Neural progenitor cell (in vitro differentiated cells): ENCODE measurements at places on chromosomes 16 and 17.

DNA sequence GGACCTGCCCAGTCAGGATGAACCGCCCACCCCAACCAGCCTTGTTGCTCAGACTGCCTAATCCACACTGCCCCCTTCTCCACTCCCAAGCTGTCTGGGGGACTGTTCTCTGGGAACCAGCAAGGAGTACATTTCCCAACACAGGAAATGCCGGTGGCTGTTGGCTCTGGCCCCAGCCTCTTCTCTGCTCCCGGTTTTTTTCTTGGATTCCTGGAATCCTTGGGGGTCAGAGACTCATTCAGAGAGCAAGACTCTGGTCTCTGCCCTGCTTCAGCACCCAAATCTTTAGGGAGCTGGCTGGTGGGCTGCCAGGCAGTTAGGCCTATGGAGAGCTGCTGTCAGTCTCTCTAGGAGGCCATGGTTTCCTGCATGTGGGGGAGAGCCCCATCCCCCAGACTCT lies 10.8 kb upstream of the MTMR4 start:
- no peak overlapping the region for H3K27ac ChIP-seq
- H3K36me3 ChIP-seq: no peaks in the 10 kb centered on the region
- no peaks in the 10 kb centered on the region for H3K27me3 ChIP-seq
- peaks cover 8% of the 10 kb centered on the region for H3K4me1 ChIP-seq
- H3K4me3 ChIP-seq: no peak overlapping the region
- no peak for DNase-seq

GRCh38 chr16:86465434-86465833 lies 44.9 kb upstream of the FOXF1 start:
- no peak for DNase-seq
- H3K27ac ChIP-seq: no peak overlapping the region

DNA sequence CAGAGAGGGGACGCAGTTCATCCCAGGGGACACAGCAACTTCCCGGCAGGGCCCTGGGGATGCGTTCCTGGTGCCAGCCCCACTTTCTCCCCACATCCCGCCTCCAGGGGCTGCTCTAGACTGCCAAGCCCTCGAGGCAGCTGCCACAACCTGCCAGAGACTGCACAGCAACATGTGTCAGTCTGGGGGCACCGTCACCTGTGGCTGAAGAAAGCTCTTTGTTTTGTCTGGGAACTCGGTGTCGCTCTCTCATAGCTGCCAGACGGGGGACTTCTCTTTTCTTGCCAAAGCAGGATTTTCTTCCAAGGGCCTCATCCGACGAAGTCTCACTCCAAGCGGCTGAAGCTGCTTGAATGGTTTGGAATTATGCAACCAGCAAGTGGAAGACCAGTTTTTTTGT lies 43.7 kb downstream of the COTL1 start:
- H3K27me3 ChIP-seq: no peaks in the 10 kb centered on the region
- H3K27ac ChIP-seq: no peak overlapping the region
- H3K4me3 ChIP-seq: no peak overlapping the region
- H3K36me3 ChIP-seq: peaks cover 7% of the 10 kb centered on the region

DNA sequence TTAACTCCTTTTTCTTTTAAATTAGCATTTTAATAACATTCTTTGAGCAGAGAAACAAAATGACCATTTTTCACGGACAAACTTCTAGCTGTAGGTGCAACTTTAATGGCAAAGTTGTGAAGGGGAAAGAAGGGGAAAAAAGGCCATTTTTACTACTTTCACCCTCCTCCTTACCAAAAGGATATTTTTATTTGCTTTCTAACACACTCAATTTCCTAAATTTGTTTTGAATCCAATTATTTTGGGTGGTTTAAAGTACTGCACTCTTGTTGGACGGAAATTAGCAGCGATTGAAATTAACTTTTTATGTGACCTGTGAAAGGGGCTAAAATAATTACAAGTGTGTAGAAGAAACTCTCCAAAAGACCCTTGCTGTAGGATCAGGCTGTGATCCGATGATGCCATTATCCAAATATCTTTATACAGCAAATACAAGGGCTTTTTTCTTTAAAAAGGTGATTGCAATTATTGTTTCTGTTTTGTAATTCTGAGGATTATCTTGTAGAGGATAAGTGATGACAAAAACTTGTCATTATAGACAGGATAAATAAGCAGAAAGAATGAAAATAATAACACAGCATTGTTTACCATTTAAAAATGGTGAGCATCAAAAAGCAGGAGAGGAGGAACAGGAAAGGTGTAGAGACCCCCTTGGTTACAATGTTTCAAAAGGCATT lies 42.4 kb downstream of the SNX11 start:
- H3K4me3 ChIP-seq: no peak overlapping the region
- no peak for DNase-seq
- H3K4me1 ChIP-seq: peaks cover 22% of the 10 kb centered on the region
- H3K36me3 ChIP-seq: no peaks in the 10 kb centered on the region
- no peak overlapping the region for H3K27ac ChIP-seq
- H3K27me3 ChIP-seq: peaks cover 54% of the 10 kb centered on the region

DNA sequence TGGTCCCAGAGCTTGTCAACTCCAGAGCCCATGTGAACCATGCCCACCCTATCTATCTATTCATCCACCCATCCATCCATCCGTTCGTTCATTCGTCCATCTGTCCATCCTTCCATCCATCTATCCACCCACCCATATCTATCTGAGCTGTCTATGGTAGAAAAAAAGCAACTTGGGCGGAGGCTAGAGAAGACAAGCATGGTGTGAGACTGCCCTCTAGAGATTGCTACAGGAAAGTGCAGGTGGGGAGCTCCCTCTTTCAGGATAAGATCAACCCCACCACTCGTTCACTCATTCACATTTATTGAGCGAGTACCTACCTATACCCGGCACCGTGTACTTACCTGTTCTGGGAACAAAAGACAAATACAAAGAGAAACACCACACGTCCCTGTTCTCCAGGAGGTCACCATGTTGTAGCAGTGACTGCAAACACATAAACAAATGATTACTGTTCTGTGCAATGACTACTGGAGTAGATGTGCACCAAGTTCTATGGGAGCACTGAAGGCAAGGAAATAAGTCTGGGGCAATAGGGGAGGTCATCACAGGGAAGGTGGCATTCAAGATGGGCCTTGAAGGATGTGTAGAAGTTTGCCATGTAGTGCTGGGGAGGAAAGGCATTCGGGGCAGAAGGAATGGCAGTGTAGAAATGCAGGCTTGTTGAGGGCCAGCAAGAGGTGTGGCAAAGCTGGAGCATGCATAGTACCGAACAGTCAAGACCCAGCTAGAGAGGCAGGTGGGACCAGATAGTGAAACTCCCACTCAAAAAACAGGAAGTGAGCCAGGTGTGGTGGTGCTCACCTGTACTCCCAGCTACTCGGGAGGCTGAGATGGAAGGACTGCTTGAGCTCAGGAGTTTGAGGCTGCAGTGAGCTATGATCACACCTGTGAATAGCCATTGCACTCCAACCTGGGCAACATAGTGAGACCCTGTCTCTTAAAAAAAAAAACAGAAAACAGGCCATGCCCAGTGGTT lies 13.4 kb upstream of the ATP5MC1 start:
- no peak overlapping the region for H3K27ac ChIP-seq
- H3K36me3 ChIP-seq: no peaks in the 10 kb centered on the region
- peak; percentile 80 for DNase-seq
- H3K4me1 ChIP-seq: no peaks in the 10 kb centered on the region

- peaks cover 12% of the 10 kb centered on the region for H3K4me1 ChIP-seq
- DNase-seq: peak; percentile 16
- no peaks in the 10 kb centered on the region for H3K36me3 ChIP-seq
- no peaks in the 10 kb centered on the region for H3K27me3 ChIP-seq
- H3K4me3 ChIP-seq: no peak overlapping the region
- no peak overlapping the region for H3K27ac ChIP-seq
Measured at GRCh38 chr16:65532258-65532657, 410.4 kb upstream of the CDH11 start.

DNA sequence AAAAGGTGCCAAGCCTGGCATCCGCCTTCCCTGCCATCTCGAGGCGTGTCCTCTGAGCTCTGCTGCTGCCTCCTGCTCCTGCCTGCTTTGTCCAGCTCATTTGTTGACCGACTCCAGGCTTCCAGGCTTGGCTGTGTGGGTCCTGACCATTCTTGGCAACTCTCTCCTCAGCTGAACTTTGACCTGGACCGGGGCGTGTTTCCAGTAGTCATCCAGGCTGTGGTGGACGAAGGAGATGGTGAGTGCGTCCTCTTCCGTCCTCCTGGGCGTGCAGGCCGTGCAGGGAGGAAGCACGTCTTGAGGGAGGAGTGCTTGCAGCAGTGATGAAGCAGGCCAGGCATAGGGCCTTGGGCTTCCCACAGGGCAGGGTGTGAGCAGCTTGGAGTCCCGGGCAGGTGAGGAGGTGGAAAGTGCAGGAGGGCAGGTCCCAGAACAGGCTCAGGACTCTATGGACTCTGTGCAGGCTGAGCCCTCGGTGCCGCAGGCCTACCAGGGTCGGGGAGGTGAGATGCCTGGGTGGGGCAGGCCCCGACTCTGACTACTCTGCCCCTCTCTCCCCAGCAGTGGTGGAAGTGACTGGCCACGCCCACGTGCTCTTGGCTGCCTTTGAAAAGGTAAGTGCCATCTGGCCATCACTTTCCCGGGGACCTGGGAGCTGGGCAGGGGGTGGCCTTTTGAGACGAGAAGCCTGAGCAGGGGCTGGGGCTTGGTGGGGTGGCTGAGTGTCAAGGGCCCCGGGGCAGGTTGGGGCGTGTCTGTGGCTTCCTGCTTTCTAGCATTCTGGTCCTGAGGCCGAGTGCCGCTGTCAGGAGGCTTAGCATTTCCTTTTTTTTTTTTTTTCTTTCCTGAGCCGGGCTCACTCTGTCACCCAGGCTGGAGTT lies 28.6 kb upstream of the NUDT16L1 start:
- H3K4me3 ChIP-seq: no peak overlapping the region
- no peaks in the 10 kb centered on the region for H3K4me1 ChIP-seq
- DNase-seq: no peak
